ENCODE measurements at places on chromosomes 12 and 14.

DNA sequence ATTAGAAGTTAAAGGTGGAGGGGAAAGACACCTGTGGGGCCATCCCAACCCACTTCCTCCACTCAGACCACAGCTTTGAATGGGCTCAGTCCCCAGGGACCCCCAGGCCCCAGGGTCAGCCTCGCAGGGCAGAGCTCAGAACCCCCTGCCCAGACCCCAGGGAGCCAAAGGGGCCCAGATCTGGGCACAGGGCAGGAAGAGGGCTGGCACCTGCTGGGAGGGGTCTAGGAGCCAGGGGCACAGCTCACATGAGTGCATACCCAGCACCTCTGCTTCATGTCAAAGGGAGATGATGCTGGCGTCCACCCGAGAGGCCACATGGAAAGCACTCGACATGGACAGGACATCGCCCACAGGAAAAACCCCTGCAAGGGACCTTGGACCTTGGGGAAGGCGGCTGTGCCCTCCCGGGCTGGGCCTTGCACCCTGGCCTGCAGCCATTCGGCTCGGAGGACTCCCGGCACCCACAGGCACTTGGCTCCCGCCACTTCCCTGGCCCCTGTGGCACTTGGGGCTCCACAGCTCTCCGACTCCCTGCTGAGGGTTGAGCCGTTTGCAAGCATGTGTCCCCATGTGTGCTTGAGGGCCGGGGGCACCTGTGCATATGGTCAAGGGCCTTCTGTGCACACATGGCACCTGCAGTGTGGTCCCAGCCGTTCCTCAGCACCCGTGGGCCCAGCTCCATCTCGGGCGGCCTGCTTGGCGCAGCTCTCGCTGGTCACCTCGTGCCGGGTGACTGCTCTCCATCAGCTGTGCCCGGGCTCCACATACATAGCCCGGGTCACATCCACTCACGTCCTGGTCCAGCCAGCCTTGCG, 7.8 kb upstream of the AMN start:
- ATAC-seq = peak; percentile 49

- ATAC-seq = no peak
Measured at GRCh38 chr12:11748903-11749302, 99.4 kb downstream of the ETV6 start.

DNA sequence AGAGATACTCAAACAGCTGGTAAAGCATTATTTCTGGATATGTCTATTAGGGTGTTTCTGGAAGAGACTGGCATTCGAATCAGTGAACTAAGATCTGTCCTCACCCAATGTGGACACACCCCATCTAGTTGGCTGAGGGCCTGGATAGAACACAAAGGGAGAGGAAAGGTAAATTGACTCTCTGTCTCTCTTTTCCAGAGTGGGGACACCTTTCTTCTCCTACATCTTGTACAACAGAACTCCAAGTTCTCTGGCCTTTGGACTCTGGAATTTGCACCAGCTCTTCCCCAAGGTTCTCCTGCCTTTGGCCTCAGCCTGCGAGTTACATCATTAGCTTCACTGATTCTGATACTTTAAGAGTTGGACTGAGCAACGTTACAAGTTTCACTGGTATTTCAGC, 1253.9 kb downstream of the SLC16A7 start:
- ATAC-seq = no peak

- ATAC-seq = no peak
Measured at GRCh38 chr14:96052541-96053247, 13.5 kb downstream of the C14orf132 start.

DNA sequence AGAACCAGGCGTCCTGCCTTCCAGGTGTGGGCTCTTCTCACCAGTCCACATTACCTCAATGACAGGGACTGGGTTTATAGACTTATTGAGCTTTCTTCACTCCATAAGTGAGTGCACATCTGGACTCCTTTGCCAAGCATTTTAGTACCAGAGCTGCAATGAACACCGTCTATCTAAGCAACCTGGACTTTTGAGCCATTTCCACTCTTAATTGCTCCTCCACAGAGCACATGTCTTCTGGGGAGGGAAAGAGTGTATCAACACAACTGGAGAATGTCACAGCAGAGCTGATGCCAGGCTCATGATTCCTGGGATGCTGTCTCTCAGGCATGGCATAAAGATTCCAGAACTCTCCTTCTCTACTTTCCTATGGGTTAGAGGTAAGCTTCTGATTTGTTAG, 43.0 kb upstream of the BDKRB2 start:
- ATAC-seq = no peak

GRCh38 chr12:52168019-52168717, 23.6 kb downstream of the KRT80 start:
- peak; percentile 50 for ATAC-seq

DNA sequence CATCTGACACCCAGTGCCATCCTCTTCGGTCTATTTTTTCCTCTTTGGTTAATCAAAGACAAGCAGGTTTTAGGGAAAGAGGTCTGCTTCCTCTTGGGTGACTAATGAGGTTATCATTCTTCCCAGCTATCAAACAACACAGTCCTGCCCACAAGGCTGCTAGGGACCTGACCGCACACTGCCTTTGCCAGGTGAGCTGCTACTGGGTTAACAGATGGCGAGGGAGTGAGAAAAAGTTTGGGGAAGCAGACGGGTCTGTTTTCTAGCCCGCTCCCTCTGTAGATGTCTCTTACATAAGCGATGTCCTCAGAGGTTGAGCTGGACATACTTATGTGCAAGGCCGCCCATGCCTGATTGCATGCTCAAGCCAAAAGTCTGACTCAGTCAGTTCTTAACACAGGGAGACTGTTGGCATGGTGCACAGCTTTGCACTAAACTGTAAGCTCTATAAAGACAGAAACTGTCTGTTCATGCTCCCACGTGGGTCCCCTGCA, 94.1 kb downstream of the SLC15A4 start:
- ATAC-seq = no peak

- ATAC-seq = no peak
Measured at GRCh38 chr14:69713993-69714679, 52.8 kb upstream of the SRSF5 start.

GRCh38 chr12:90951432-90952105, 3.4 kb downstream of the CCER1 start:
- no peak for ATAC-seq

DNA sequence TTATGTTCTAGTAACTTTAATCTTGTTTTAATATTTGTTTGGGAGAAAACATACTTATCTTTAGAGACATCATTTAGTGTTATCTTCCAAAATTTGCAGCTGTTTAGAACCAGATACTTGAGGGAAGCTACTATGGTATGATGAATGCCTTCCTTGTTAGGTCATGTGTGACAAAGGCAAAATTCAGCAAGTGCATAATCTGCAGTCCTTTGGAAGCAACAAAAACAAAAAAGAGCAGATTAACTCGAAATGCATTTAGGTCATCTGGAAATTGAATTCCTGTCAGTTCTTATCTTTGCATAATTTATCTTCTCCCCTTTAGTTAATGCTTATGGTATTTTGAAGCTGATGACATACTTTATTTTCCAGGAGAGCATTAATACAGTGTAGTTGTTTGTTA, 3.5 kb downstream of the FBXO34 start:
- no peak for ATAC-seq

DNA sequence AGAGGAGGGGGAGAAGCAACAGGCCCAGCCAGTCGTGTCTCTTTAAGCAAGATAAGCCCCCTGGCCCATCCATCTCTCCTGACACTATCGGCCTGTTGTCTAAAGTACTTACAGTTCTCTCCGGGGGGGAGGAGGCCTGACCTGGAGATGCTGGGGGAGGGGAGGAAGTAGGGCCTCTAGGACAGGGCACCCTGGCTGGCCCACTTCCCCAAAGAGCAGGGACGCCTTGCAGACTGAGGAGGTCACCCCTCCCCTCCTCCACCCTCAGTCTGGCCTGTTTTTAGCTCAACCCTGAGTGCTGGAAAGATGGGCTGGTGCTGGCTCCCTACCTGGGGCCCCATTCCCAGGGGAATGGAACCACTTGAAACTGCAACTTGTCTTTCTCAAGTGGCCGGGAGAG, 70.3 kb downstream of the TBX5 start:
- ATAC-seq = no peak

DNA sequence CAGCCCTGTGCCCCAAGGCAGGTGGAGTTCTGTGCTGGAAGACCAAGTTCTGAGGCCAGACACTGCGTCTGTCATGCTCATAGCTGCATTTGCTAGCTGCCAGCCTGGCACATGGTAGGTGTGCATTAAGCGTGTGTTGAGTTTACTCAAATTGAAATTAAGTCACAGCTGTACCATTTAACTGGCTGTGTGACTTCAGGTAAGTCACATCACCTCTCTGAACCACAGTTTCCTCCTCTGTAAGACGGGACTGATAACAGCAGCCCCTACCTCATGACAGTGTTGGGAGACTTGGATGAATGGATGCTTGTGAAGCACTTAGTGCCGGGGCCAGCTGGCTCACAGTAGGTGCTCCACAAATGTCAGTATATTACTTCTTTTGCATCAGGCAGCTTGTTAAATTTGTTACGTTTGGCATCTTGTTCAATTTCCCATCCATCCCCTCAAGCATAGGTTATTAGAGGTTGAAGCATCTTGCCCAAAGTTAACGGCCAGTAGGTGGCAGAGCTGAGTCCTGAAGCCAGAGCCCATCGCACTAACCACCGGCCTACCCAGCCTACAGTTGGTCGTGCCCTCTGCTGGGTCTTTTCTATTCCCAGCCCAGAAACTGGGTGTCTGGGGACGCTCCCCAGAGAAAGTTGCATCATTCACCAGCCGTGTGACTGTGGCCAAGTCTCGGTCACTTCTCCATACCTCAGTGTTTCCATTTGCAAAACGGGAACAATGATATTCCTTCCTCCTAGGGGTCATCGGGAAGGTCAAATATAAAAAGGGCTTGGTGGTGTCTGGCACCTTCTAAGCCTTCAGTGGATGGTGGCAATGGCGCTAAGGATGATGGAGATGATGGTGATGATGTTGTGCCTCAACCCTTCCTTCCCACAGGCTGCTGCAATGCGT, 4.5 kb downstream of the DAO start:
- peak; percentile 63 for ATAC-seq

DNA sequence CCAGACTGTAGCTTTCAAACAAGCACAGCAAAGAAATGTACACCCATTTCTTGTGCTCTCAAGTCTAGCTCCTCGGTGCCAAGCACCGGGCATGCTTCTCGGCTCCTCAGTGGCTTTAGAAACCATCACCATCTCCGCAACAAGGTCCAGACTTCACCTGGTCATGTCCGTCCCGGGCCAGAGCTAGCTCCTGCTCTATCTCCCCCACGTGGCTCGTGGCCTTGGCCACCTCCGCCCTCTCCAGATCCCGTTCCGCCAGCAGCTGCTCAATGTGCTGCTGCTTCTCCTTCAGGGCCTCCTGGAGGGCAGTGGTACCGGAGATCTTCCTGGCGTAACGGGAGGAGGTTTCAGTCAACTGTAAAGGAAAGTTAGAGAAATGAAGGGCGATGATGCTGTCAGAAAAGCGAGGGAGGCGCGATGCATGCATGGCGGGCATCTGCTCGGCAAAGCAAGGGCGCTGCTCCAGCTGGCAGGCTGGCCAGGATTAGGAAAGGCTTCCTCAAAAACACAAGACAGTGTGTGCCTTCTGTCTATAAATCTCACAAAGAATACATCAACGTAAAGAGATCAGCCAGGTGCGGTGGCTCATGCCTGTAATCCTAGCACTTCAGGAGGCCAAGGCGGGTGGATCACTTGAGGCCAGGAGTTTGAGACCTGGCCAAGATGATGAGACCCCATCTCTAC, 67.4 kb downstream of the CLIP1 start:
- no peak for ATAC-seq

DNA sequence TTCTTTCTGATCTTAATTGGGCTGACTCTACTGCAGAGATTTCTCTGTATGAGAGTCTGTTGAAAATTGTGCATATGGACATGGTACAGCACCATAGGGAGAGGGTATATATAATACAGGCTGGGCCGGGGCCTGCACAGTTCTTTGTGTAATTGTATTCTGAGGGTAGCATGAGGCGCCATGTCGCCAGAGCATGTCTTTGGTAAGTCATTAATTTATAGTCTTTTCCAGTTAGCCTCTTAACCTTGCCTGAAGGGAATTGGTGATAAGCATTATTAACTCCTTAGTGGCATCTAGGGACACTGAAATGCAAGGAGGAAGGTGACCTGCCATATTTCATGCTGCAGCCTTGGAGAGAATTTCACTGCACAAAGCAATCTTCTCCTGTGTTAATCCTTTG, 569.9 kb downstream of the TMTC2 start:
- ATAC-seq = no peak
